Frontal cortex (tissue), 4 donors: ENCODE measurements at places on chromosomes 6 and 20. TPM values are rescaled to one million over a fixed set of nuclear protein-coding genes. Genes with fewer than 3 reads are reported as not detected.

CCDC170 gene
- total RNA-seq, result 0.41 TPM

TOMM34 gene
- 3.7 TPM for total RNA-seq

BPIFB1 gene
- total RNA-seq, result not detected

MUC21 gene
- total RNA-seq, result not detected

LAMA4 gene
- total RNA-seq, result 24.1 TPM

HLA-DQB1 gene
- total RNA-seq, result 0.41 TPM

GSTA2 gene
- not detected for total RNA-seq

TEAD3 gene
- 0.41 TPM for total RNA-seq

CGA gene
- not detected for total RNA-seq

MATN4 gene
- total RNA-seq, result under 0.01 TPM

ZSCAN9 gene
- total RNA-seq, result 45.7 TPM

TMEM217 gene
- 1.2 TPM for total RNA-seq

MOG gene
- total RNA-seq, result under 0.01 TPM

UCKL1 gene
- total RNA-seq, result 14.3 TPM

KIF6 gene
- total RNA-seq, result 1.2 TPM

PSMG4 gene
- 32.2 TPM for total RNA-seq
